ENCODE measurements at places on chromosomes 2 and 18. TPM values are rescaled to one million over a fixed set of nuclear protein-coding genes. Genes with fewer than 3 reads are reported as not detected.

Gene GRB14
- total RNA-seq = not detected

Gene CAPN14
- total RNA-seq = 0.08 TPM

- DNase-seq = no peak
These were observed 64.7 kb downstream of the CCDC148 start for GRCh38 chr2:158391876-158392275.

GRCh38 chr2:177053038-177053437 lies 159.6 kb upstream of the HNRNPA3 start:
- DNase-seq = no peak

- DNase-seq = no peak
These were observed 38.1 kb downstream of the SDC1 start for GRCh38 chr2:20186855-20187187.

- DNase-seq = no peak
These were observed 287.0 kb upstream of the CXCR4 start for GRCh38 chr2:136404925-136405324.

DNA sequence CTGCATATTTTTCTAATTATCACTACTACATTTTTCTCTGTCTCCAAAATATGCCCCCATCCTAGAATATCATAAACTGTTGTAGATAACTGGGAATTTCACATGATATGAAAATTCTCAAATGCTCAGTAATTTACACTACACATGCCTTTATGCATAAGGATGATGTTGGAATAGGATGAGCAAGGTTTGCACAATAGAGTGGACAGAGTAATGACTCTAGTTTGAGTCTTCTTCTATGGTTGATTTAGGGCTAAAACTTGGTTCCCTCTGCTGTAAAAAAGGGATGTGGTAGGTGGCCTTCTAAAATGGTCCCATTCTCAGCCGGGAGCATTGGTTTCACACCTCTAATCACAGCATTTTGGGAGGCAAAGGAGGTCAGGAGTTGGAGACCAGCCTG lies 129.9 kb downstream of the BCL11A start:
- no peak for DNase-seq

DNA sequence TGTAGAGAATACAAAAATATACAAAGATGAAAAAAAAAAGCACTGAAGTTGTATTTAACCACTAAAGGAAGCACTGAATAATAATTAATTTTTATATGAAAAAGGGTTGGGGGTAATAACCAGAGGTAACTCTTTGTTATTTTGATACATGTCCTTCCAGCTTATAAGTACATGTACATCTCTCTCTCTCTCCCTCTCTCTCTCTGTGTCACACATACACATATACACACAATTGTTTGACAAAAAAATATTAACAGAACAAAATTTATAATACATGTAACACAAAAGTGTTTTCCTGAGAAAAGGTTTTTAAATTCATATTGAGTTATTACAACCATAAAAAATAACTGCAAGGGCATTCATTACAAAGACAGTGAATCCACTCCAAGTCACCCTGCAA lies 4.6 kb downstream of the WIPF1 start:
- no peak for DNase-seq

Gene KLF11
- 28.6 TPM for total RNA-seq

Gene CELF4
- total RNA-seq = not detected
